ENCODE measurements at places on chromosomes 4 and X.

GRCh38 chrX:132568291-132568690, 79.5 kb upstream of the MBNL3 start:
- H3K36me3 ChIP-seq = no peaks in the 10 kb centered on the region
- H3K4me1 ChIP-seq = no peaks in the 10 kb centered on the region
- H3K27ac ChIP-seq = no peak overlapping the region
- no peak for DNase-seq
- H3K4me3 ChIP-seq = no peak overlapping the region

DNA sequence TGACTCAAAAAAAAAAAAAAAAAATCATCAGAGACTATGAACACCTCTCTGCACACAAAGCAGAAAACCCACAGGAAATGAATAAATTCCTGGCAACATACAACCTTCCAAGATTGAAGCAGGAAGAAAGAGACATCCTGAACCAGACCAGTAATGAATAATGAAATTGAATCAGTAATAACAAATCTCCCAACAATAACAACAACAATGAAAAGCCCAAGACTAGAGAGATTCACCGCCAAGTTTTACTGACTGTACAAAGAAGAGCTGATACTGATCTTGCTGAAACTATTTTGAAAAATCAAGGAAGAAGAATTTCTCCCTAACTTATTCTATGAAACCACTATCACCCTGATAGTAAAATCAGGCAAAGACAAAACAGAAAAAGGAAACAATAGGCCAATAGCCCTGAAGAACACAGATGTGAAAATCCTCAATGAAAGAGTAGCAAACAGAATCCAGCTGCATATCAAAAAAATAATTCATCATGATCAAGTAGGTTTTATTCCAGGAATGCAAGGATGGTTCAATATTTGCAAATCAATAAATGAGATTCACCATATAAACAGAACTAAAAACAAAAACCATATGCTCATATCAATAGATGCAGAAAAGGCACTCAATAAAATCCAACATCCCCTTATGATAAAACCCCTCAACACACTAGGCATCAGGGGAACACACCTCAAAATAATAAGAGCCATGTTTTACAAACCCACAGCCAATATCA, 31.0 kb upstream of the PLK4 start:
- H3K27ac ChIP-seq = no peak overlapping the region
- H3K36me3 ChIP-seq = peaks cover 61% of the 10 kb centered on the region
- H3K4me3 ChIP-seq = no peak overlapping the region
- no peak for DNase-seq
- no peaks in the 10 kb centered on the region for H3K27me3 ChIP-seq

GRCh38 chr4:148355442-148356123, 86.6 kb downstream of the NR3C2 start:
- no peaks in the 10 kb centered on the region for H3K36me3 ChIP-seq
- H3K27ac ChIP-seq = no peak overlapping the region
- peak overlapping the region; percentile 6 for H3K4me3 ChIP-seq
- DNase-seq = no peak
- H3K27me3 ChIP-seq = no peaks in the 10 kb centered on the region

DNA sequence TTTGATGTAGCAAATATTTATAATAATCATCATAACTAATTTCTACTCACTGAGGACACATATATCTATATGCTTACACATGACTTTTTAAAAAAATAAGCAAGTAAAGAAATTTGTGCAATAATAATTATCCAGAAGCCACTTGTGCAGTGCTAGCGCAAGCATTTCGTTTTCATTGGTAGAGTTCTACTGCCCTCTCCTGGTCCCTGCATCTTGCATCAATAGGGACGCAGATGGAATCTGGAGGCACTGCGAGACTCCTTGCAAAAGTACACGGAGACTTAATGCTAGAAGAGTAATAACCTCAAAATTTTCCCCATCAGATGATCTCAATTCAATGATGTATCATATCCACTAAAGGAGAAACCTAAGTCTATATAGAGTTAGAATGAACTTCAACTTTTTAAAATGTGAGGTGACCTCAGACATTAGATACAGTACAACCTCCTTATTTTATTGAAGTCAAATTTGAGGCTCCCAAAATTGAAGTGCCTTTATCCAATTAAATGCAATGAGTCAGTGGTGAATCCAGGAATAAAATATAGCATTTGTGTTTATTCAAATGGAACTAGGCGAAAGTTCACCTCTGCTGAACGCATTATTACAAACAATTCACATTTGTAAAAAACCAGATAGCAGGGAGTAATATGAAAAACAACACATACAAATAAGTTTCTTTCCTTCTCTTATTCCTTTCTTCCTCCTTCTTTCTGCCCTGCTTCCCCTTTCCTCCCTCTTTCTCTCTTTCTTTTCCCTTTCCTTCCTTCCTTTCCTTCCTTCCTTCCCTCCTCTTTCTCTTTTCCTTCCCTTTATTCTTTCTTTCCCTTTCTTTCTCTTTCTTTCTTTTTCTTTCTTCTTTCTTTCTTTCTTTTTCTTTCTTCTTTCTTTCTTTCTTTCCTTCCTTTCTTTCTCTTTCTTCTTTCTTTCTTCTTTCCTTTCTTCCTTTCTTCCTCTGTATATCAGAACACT, 450.0 kb downstream of the ANKRD50 start:
- no peaks in the 10 kb centered on the region for H3K4me1 ChIP-seq
- no peak overlapping the region for H3K27ac ChIP-seq
- H3K4me3 ChIP-seq = no peak overlapping the region
- peak; percentile 71 for DNase-seq
- no peaks in the 10 kb centered on the region for H3K36me3 ChIP-seq
- peaks cover 4% of the 10 kb centered on the region for H3K27me3 ChIP-seq
